ENCODE measurements at places on chromosomes 5 and 9.

- DNase-seq = no peak
Observed at GRCh38 chr5:42951293-42951840, 88.8 kb downstream of the ANXA2R start.

- DNase-seq = no peak
Observed at GRCh38 chr5:143219696-143220095, 183.8 kb downstream of the NR3C1 start.

GRCh38 chr5:1892685-1893445 lies 10.1 kb upstream of the IRX4 start:
- no peak for DNase-seq

- DNase-seq = peak; percentile 23
Observed at GRCh38 chr5:126031989-126032716, 391.1 kb upstream of the GRAMD2B start.

DNA sequence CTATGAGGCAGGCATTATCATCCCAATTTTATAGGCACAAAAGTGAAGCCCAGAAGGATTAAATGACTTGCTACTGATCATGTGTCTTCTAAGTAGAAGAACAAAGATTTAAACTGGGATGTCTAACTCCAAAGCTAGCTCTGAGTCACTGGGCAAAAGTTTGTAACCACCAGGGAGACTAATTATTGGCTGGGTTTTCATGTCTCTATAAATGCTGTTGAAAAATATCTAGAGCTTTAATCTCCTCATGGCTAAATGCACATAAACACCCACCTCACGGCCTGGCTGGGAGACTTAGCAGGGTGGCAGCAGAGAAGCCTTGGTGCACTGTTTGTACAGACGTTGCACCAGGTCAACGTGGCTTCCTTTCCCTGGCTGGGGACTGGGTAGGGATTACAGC lies 144.6 kb downstream of the MELK start:
- no peak for DNase-seq

- no peak for DNase-seq
Observed at GRCh38 chr5:143261748-143262392, 141.6 kb downstream of the NR3C1 start.

DNA sequence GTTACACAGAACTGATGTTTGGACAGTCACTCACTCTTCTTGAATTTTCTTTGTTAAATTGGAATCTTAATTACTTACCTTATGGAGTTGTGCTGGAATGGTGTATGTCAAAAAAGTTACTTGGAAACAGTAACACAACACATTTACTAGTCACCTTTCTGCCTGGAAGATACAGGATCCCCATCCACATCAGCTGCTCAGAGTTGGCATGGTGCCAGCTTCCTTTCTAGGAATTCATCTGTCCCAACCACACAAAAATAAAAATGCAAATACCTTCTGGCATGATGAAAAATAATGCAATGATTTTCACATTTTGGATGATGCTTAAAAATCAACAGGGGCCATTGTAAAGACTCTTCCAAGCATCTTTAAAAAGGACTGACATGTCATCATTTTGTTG lies 341.5 kb downstream of the TMEM38B start:
- no peak for DNase-seq

GRCh38 chr9:73294336-73294735 lies 142.7 kb downstream of the ANXA1 start:
- no peak for DNase-seq

- no peak for DNase-seq
Observed at GRCh38 chr5:152185547-152186245, 219.4 kb downstream of the NMUR2 start.

DNA sequence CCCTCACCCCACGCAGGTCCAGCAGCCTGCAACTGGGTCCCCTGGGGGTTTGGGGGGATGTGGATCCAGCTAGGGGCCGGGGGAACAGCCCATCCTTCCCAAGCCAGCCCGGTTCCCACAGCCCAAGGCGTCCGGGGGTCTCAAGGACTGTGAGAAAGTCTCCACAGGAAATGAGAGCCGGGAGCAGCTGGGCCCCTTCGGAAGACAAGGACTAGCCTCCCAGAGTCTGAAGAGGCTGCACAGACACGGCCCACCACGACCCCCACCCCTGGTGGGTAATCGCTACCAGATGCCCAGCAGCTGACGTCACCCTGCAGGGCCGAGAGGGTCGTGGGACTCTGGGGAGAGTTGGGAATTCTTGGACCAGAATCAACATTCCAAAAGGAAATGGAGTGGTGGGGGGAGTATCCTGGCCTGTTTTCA lies 10.5 kb downstream of the SH2D3C start:
- no peak for DNase-seq

- no peak for DNase-seq
Observed at GRCh38 chr5:134095293-134095692, 19.2 kb upstream of the TCF7 start.

GRCh38 chr5:159713773-159714172 lies 202.5 kb upstream of the ADRA1B start:
- no peak for DNase-seq

- DNase-seq = no peak
Observed at GRCh38 chr5:170216257-170216864, 16.4 kb upstream of the C5orf58 start.

DNA sequence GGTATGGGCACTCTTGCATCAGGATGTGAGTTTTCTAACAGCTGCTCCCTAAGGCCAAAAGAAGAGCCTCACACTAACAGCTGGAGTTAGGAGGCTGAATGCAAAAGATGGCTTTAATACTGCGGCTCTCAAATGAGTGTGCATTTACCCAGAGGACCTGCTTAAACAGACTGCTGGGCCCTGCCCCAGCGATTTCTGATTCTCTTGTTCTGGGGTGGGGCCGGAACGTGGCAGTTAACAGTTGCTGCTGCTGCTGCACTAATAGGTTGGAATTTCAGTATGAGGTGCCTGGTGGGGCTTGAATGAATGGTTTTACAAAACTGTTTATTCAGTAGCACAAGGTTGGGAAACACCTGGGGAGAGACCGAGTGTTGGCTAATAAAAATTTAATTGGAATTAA lies 26.1 kb downstream of the HMGCR start:
- no peak for DNase-seq

GRCh38 chr5:6805841-6806240 lies 92.6 kb downstream of the TENT4A start:
- no peak for DNase-seq

- DNase-seq = no peak
Observed at GRCh38 chr9:37923118-37923795, 19.3 kb upstream of the SLC25A51 start.

DNA sequence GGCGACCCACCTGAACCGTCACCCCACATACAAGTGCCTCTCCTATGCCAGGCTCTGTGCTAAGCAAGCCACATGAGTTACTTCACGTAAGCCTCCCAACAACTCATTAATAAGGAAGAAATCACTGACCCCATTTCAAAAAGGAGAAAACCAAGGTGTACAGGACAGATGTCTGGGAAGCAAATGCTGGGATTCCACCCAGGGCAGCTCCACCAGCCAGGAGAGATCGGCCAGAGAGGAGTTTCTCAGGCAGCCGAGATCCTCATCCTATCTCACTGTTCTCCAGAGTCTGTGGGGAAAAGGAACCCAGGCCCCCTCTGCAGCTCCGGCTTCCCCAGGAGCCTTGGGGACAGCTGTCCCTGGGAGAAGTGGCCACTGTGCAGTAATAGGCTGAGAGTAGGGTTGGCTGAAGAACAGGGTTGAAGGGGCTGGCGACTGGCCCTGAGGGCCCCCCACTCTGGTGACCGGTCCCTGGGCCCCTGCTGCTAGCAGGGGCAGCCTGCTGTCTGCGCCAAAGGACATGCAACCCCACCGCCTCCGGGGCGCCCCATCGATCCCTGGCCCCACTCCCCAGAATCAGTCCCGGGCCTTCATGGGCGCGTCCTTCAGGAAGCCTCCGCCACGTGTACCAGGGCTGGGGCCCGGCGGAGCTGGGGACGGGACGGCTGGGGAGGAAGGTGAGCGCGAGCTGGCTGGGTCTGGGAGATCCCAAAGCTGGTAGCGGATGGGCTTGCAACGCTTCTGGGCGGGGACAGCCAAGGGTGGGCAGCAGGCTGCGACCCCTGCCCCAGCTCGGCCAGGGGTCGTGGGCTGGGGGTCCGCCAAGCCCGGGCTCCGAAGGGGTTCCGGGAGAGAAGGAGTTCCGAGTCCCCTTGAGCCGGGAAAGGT lies 44.1 kb upstream of the STXBP1 start:
- peak; percentile 43 for DNase-seq

DNA sequence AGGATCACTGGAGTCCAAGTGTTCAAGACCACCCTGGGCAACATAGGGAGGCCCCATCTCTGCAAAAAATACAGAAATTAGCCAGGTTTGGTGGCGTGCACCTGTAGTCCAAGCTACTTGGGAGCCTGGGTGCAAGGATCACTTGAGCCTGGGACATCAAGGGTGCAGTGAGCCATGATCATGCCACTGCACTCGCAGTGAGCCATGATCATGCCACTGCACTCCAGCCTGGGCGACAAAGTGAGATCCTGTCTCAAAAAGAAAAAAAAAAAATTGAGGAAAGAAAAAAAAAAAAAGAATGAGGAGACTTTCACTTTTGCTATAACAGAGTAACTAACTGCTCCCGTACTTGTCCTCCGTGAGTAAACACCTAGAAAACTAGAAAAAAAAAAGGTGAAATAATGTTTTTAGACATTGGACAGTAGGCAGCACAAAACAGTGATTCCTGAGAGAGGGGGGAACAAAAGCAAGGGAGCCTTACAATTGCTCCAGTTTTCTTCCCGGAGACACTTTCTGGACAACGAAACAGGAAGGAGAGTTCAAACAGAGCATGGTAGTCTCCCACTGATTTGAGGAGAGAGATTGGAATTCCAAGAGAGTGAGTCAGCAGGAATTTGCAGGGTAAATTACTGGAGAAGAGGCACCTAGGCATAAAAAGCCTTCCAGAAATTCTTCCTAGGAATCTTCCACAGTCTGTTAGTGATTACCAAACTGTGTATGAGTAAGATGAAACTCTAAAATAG lies 6.9 kb upstream of the ZBTB5 start:
- DNase-seq = no peak

GRCh38 chr9:84592918-84593317 lies 76.6 kb upstream of the NTRK2 start:
- no peak for DNase-seq

DNA sequence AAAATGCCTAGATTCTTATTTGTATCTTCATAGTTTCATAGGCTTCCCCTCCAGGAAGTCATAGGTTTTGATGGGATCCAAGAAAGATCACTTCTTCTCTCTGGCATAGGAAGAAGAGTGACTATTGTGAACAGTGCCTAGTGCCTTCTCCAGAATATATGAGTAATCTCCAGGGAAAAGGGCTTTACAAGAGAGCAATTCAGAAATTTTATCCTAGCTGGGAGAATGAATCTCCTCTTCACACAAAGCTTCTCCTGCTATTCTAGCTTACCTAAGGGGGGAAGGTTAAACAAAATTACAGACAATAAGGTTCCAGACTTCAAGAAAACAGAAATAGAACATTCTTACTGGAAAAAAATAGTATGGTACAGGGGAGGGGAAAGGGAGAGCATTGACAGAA lies 1193.3 kb upstream of the CDH6 start:
- DNase-seq = no peak

GRCh38 chr5:19547640-19548039 lies 440.4 kb downstream of the CDH18 start:
- no peak for DNase-seq

DNA sequence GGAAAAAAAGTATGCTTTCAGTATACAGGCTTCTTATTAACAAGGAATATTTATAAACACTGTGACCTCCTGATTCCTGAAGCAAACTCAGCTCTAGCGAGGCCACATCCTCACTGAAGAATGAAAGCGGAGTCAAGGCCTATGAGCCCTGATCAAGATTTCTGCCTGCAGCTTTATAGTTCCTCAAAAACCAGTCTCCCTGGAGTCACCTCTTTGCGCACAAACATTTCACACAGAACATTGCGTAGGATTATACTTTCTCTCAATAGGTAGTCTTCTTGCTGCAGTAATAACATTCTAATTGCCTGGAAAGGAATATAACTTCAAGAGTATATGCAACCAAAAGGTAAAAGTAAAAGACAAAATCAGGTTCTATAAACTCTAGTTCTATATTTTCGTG lies 62.9 kb downstream of the SLC24A2 start:
- DNase-seq = no peak

GRCh38 chr9:35237311-35237710 lies 75.5 kb downstream of the UNC13B start:
- no peak for DNase-seq

DNA sequence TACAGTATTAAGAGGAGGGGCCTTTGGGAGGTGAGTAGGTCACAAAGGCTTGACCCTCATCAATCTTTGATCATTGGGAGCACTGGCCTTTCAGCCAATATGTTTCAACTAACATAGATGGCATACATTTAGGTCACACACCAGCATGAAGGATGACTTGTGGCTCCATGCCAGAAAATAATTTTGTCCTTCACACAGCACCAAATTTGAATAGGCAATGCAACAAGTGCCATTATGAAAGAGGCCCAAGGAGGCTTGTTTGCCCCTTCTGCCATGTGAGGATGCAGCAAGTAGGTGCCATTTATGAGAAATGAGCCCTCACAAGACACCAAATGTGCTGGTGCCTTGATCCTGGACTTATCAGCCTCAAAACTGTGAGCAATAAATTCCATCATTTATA lies 81.1 kb downstream of the JAKMIP2 start:
- no peak for DNase-seq

DNA sequence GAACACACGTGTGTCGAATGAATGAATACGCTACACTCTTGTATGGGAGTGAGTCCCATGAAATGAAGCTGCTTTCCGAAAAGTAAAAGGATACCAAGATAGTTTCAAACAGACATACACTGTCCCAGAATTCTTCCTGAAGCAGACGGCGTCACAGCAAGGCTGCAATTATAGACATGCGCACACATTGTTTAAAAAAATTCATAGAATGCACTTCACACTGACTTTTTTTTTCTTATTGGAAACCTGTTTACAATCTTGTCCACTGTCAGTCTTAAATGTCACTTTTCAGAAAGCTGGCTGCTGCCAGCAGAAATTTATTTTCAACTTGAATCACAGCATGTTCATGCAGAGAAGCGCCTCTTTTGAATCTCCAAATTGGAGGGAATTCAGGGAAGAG lies 124.8 kb downstream of the CRB2 start:
- no peak for DNase-seq

GRCh38 chr5:143350751-143351602 lies 52.5 kb downstream of the NR3C1 start:
- no peak for DNase-seq

DNA sequence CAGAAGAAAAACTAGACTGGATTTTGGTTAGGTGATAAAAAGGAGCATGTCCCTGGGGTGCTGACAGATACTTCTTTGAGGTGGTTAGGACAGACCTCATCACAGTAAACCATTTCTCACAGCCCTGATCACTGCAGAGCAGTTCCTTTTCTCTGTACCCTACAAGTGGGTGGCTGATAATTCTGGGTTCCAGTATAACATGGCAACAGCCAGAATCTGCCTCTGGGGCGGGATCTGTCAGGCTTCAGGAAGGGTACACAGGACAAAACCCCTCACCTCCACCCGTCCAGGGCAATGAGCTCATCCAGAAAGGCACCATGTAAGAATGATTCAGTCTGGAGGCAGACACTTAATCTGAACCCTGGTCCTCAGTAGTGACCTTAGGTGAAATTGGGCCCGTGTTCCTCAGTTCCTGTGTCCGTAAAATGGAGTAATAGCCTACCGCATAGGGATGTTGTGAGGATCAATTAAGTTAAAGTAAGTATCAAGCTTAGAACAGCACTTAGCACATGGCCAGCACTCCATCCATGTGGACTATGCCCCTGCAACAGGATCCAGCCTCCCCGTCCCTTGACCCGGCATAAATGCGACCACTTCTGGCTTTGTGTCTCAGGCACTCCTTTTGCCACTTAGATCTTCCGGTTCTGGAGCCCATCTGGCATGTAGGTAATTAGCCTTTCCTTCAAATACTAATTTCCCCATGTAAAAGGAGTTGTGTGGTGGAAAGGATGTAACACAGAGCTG lies 129.2 kb downstream of the LHFPL2 start:
- DNase-seq = no peak

Data from uterus (tissue), 4 donors.